ENCODE measurements at places on chromosomes 2 and 18. TPM values are rescaled to one million over a fixed set of nuclear protein-coding genes. Genes with fewer than 3 reads are reported as not detected.
A peak's percentile ranks its signal among the peaks of the same experiment; 100 is the strongest.

DNA sequence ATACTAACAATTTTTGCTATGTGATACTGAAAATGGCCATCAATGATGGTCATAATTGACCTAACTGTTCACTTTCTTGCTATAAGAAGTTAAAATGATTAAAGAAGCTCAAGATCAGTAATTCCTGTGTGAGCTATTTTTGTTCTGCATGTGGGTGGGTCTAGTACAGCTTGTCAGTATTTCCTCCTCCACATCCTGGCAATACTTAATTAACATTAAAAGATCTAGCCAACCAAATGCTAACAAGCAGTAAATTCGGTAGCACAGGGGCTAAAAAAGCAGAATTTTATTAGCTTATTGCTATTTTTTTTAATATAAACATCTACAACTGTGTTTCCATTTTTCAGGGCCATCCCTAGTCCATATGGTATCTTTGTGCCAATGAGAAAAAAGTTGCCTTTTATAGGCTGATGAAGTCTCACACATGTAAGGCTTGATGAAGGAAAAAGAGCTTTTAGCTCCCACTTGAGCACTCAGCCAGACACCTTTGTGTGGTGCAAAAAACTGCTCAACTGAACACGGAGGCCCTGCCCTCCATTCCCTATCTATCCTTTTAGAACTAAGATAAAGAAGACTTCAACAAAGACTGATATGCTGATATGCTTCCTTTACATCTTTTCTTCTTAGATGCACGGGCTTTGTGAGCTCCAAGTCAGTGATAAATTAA lies 4.9 kb upstream of the PNO1 start:
- no peaks in the 10 kb centered on the region for H3K36me3 ChIP-seq
- H3K27me3 ChIP-seq, result no peaks in the 10 kb centered on the region
- H3K4me1 ChIP-seq, result peaks cover 10% of the 10 kb centered on the region
- no peak overlapping the region for H3K27ac ChIP-seq

NXPH2 gene
- total RNA-seq, result not detected

SF3B1 gene
- 258 TPM for total RNA-seq

DNA sequence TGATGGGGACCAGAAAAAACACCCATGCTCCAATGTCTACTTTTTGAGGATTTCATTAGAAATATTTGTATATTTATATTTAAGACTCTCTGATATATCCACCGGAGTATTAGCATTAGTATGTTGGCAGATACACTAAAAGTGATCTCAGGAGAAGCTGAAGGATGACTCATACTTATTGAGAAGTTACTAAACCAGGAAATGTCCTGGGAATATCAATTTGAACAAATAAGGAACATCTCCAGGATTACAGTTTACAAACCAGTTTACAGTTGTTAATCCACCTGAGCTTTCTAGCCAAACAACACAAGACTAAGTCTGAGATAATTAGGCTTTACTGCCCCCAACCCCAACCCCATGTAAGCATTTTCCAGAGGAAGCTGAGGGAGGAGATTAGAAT lies 16.1 kb upstream of the DPP4 start:
- no peaks in the 10 kb centered on the region for H3K36me3 ChIP-seq
- DNase-seq, result no peak
- no peak overlapping the region for H3K4me3 ChIP-seq
- peaks cover 15% of the 10 kb centered on the region for H3K4me1 ChIP-seq
- no peaks in the 10 kb centered on the region for H3K27me3 ChIP-seq

- H3K27ac ChIP-seq, result no peak overlapping the region
- no peaks in the 10 kb centered on the region for H3K4me1 ChIP-seq
- no peak for DNase-seq
- no peak overlapping the region for H3K4me3 ChIP-seq
- no peaks in the 10 kb centered on the region for H3K27me3 ChIP-seq
Measured at GRCh38 chr2:211468877-211469663, 912.7 kb downstream of the CPS1 start.

DNA sequence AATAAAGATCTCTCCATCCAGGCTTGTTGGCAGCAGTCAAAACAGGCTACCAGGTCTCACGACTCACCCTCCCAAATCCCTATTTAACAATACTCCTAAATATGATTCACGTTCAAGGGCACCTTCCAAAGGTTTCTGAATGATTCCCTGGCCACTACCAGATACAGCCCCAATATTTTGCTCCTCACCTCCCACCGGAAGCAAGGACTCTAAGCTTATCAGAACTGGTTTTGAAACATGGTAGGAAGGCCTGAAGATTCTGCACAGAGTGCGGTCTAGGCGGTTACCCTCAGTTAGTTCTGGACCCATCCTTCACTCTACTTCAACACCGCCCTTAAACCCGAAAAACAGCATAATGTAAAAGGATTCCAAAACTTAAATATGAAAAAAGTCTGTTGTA lies 5.2 kb downstream of the PPP4R1 start:
- no peak overlapping the region for H3K4me3 ChIP-seq
- DNase-seq, result no peak
- peaks cover 38% of the 10 kb centered on the region for H3K4me1 ChIP-seq
- H3K27ac ChIP-seq, result peak overlapping the region; percentile 18

SPDYA gene
- 0.76 TPM for total RNA-seq

FAM124B gene
- total RNA-seq, result 1.0 TPM

GRCh38 chr2:72115110-72116080 lies 32.3 kb downstream of the CYP26B1 start:
- peak; percentile 55 for DNase-seq
- H3K4me3 ChIP-seq, result no peak overlapping the region
- no peaks in the 10 kb centered on the region for H3K36me3 ChIP-seq
- H3K27ac ChIP-seq, result no peak overlapping the region

SULT1C2 gene
- total RNA-seq, result not detected

EPC2 gene
- total RNA-seq, result 23.0 TPM

DNA sequence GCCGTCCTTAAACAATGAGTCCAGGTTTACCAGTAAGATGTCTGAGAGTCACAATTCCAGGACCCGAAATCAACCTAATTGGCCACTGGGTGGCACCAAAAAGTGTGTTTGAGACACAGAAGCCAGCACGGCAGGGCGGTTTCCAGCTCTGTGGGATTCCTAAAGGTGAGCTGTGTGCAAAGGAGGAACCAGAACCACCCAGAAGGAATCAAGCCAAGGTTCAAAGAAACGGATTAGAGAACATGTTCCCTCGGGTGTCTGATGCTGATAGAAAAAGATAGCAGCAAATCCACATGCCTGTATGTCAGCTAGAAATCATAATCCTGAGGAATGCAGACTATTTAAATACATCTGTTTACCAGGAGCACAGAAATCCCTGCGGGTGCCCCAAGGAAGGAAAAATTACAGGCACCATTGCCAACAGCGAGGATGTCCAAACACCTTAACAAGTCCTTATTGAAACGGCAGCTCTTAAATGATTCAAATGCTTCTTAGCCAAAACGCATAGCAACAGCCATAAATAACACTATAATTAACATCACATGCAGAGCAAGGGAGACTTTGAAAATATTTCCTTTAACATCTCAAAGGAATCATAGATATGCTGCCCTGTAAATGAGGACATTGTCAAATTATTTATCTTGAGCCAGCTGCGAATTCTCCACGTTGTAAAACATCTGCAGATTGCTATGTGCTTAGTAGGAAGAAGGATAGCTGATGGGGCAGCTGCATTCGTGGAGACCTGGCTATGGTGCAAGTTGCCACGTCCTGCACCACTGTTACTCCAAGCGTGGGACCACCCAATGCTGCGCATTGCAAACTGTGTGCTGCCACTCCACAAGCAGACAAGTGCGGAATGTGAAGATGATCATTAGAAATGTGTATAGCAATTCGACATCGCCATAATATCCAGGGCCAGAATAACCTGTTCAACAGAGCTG lies 318.7 kb upstream of the NCKAP5 start:
- no peaks in the 10 kb centered on the region for H3K36me3 ChIP-seq
- no peak overlapping the region for H3K4me3 ChIP-seq
- H3K27me3 ChIP-seq, result no peaks in the 10 kb centered on the region
- peak; percentile 73 for DNase-seq
- no peak overlapping the region for H3K27ac ChIP-seq
- H3K4me1 ChIP-seq, result no peaks in the 10 kb centered on the region

GRCh38 chr18:32454593-32454992 lies 16.1 kb downstream of the GAREM1 start:
- no peaks in the 10 kb centered on the region for H3K27me3 ChIP-seq
- no peak overlapping the region for H3K4me3 ChIP-seq
- H3K27ac ChIP-seq, result no peak overlapping the region
- DNase-seq, result no peak

- H3K36me3 ChIP-seq, result peaks cover 8% of the 10 kb centered on the region
- H3K27me3 ChIP-seq, result no peaks in the 10 kb centered on the region
- H3K4me1 ChIP-seq, result peaks cover 12% of the 10 kb centered on the region
- no peak for DNase-seq
- peak overlapping the region; percentile 73 for H3K4me3 ChIP-seq
Measured at GRCh38 chr2:55618025-55618274, 528 bp upstream of the PPP4R3B start.

C2orf72 gene
- 0.11 TPM for total RNA-seq

GRCh38 chr18:41731884-41732283 lies 223.2 kb upstream of the PIK3C3 start:
- no peak overlapping the region for H3K4me3 ChIP-seq
- H3K27ac ChIP-seq, result no peak overlapping the region
- no peaks in the 10 kb centered on the region for H3K4me1 ChIP-seq
- DNase-seq, result no peak

USP40 gene
- 31.3 TPM for total RNA-seq

DNA sequence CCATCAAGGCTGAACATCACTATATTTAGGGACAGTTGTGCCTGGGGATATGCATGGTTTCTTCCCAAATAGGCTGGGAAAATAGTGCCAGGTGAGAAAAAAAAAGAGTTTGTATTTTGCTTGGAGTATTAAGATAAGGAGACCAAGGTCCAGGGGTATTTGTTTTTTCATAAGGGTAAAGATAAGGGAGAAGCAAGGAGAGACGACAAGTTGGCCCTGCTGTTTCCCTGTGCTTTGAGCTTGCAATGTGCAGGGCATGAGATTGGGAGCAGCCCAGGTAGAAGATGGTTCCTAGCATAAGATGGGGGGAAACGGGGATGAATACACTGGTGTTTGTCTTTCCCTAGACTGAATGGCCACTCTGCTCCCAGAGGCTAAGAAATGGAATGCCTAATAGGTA lies 8.8 kb upstream of the GPR39 start:
- no peaks in the 10 kb centered on the region for H3K4me1 ChIP-seq
- DNase-seq, result no peak
- H3K27ac ChIP-seq, result no peak overlapping the region
- H3K4me3 ChIP-seq, result no peak overlapping the region
- no peaks in the 10 kb centered on the region for H3K36me3 ChIP-seq
- H3K27me3 ChIP-seq, result no peaks in the 10 kb centered on the region

PDCD1 gene
- 0.54 TPM for total RNA-seq

- no peak for DNase-seq
- H3K4me3 ChIP-seq, result no peak overlapping the region
- H3K27me3 ChIP-seq, result no peaks in the 10 kb centered on the region
- H3K27ac ChIP-seq, result no peak overlapping the region
- H3K4me1 ChIP-seq, result no peaks in the 10 kb centered on the region
Measured at GRCh38 chr2:19021100-19021476, 337.3 kb downstream of the OSR1 start.

TMEM163 gene
- 13.1 TPM for total RNA-seq

- no peak for DNase-seq
- no peak overlapping the region for H3K27ac ChIP-seq
- no peaks in the 10 kb centered on the region for H3K4me1 ChIP-seq
- H3K27me3 ChIP-seq, result no peaks in the 10 kb centered on the region
- no peaks in the 10 kb centered on the region for H3K36me3 ChIP-seq
Measured at GRCh38 chr2:57460396-57461276, 586.0 kb upstream of the VRK2 start.

- H3K27ac ChIP-seq, result no peak overlapping the region
- no peak overlapping the region for H3K4me3 ChIP-seq
- no peaks in the 10 kb centered on the region for H3K27me3 ChIP-seq
- no peaks in the 10 kb centered on the region for H3K36me3 ChIP-seq
- DNase-seq, result no peak
Measured at GRCh38 chr2:161370981-161371380, 45.1 kb upstream of the TBR1 start.

KCNG3 gene
- 9.2 TPM for total RNA-seq

GRCh38 chr2:197097578-197098366 lies 171.3 kb upstream of the PGAP1 start:
- H3K4me1 ChIP-seq, result no peaks in the 10 kb centered on the region
- no peaks in the 10 kb centered on the region for H3K36me3 ChIP-seq
- H3K4me3 ChIP-seq, result no peak overlapping the region
- no peak overlapping the region for H3K27ac ChIP-seq

CAPN14 gene
- 0.28 TPM for total RNA-seq

IL1F10 gene
- total RNA-seq, result not detected

CXCR1 gene
- total RNA-seq, result not detected

- no peaks in the 10 kb centered on the region for H3K4me1 ChIP-seq
- H3K27me3 ChIP-seq, result no peaks in the 10 kb centered on the region
- DNase-seq, result peak; percentile 20
- no peak overlapping the region for H3K27ac ChIP-seq
- H3K4me3 ChIP-seq, result no peak overlapping the region
Measured at GRCh38 chr2:71898375-71898774, 249.3 kb downstream of the CYP26B1 start.

KLHL41 gene
- total RNA-seq, result 0.72 TPM

- no peaks in the 10 kb centered on the region for H3K27me3 ChIP-seq
- H3K4me3 ChIP-seq, result peak overlapping the region; percentile 47
- peak; percentile 62 for DNase-seq
- H3K4me1 ChIP-seq, result peaks cover 5% of the 10 kb centered on the region
- H3K27ac ChIP-seq, result peak overlapping the region; percentile 92
Measured at GRCh38 chr18:49813069-49813318, 339 bp downstream of the ACAA2 start.

DNA sequence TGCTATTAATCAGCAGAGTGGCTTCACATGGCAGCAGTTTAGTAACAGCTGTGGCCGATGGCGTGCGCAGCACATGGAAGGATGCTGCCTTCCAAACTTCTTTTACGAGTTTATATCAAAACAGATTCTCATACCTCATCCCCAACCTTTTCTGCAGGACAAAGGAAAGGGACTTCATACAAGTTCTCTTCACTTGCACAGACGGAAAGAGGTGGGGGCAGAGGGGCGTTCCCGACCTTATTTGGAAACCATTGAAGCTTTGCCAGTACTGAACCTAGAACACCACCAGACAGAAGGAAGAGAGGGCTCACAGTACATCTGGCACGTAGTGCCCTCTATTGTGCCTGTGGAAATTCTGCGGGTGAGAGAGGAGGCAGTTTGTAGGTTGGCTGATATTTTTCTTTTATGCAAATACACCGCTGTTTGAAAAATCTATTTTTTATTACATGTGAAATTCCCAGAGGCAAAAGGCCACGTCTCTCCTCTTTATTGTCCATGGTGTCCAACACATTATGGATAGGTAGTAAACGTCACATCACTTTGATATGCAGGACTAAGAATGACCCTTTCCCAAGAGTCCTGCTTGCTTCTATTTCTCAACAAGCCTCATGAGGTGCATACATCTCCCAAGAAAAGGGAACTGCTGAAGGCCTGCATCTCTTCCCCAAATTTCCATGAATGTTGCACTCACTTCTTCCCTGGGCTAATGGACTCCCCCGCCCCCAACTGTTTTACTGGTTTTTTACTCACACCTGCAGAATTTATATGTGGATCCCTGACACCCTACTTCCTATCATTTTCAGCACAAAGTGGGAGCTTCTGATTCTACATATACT lies 31.3 kb downstream of the COLEC12 start:
- H3K27ac ChIP-seq, result no peak overlapping the region
- no peaks in the 10 kb centered on the region for H3K27me3 ChIP-seq
- no peak overlapping the region for H3K4me3 ChIP-seq
- no peaks in the 10 kb centered on the region for H3K36me3 ChIP-seq

ZNF396 gene
- total RNA-seq, result 4.9 TPM

GRCh38 chr18:50051288-50051687 lies 143.7 kb downstream of the MYO5B start:
- no peaks in the 10 kb centered on the region for H3K4me1 ChIP-seq
- DNase-seq, result peak; percentile 15
- H3K4me3 ChIP-seq, result no peak overlapping the region
- H3K27ac ChIP-seq, result no peak overlapping the region
- no peaks in the 10 kb centered on the region for H3K27me3 ChIP-seq
